ENCODE measurements at places on chromosomes 13 and 19.
A peak's percentile ranks its signal among the peaks of the same experiment; 100 is the strongest.

DNA sequence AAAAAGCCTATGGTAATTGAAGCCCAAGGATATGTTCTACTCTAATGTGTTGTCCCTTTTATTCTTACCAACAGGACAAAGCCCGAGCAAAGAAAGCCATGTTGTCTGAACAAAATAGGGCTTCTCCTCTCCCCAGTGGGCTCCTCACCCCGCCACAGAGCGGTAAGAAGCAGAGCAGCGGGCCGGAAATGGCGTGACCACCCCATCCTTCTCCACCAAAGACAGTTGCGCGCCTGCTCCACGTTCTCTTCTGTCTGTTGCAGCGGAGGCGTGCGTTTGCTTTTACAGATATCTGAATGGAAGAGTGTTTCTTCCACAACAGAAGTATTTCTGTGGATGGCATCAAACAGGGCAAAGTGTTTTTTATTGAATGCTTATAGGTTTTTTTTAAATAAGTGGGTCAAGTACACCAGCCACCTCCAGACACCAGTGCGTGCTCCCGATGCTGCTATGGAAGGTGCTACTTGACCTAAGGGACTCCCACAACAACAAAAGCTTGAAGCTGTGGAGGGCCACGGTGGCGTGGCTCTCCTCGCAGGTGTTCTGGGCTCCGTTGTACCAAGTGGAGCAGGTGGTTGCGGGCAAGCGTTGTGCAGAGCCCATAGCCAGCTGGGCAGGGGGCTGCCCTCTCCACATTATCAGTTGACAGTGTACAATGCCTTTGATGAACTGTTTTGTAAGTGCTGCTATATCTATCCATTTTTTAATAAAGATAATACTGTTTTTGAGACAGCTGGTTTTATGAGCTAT is 12.0 kb downstream of the CCNE1 start:
- no peak for DNase-seq

DNA sequence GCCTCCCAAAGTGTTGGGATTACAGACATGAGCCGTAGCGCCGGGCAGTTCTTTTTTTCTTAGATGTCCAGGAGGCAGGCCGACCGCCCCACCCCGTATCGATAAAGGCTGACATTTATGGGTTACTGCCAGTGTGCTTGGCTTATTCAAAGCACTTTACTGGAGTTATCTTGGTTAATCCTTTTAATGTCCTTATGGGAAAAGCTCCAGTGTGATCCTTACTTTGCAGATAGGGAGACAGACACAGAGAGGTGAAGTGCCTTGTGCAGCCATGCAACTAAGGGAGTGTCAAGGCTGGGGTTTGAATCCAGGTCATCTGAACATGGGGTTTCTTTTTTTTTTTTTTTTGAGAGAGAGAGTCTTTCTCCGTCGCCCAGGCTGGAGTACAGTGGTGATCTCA is 19.2 kb downstream of the NCAN start:
- no peak for DNase-seq

DNA sequence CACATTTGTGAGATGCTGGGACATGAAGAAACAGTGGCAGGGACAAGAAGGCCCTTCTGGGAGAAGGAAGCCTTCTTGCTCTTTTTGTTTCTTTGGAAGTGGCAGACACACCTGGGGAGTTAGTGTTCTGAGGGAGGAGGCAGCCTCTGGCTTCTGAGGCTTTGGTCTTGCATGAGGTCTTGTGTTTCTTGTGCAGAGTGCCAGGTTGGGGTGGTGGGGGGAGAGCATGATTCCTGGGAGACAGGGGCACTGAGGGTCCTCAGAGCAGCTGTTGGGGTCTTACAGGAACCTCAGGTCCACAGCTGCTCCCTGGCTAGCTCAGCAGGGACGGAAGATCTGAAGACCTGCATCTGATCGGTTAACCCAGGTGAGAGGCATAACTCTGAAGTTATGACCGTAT is 167.5 kb upstream of the ZNF536 start:
- DNase-seq = no peak

- peak; percentile 64 for DNase-seq
These were observed 22.3 kb downstream of the IRS2 start for GRCh38 chr13:109764045-109764444.
